ENCODE measurements at places on chromosomes 2 and 18.

GRCh38 chr2:11669454-11670291 is at the start of gene NTSR2:
Gene NTSR2, minus strand, starts transcription at chr2:11670195. Its CDS starts 66 bp downstream, at chr2:11670129.
- no peak for DNase-seq

- no peak for DNase-seq
Measured at GRCh38 chr2:236081171-236081570, 87.0 kb downstream of the GBX2 start.

DNA sequence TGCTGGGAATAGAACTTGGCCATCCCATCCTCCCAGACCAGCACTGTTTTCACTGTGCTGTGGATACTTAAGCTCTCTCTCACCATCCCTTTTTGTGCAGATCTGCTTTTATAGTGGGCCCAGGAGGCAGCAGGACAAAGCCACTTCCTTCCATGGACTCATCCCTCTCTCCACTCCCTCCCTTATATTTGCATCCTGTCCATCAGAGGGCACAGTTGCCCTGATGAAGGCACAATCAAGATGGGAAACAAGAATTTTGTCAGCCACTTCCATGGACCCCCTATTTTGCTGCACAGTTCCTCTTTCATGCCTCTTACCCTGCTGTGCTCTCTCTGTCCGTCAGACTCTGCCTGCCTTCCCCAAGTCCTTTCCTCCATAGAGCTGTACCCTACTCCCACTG is 338.7 kb downstream of the HRH4 start:
- no peak for DNase-seq

GRCh38 chr2:117785740-117786139 is 28.8 kb upstream of the DDX18 start:
- DNase-seq: no peak

DNA sequence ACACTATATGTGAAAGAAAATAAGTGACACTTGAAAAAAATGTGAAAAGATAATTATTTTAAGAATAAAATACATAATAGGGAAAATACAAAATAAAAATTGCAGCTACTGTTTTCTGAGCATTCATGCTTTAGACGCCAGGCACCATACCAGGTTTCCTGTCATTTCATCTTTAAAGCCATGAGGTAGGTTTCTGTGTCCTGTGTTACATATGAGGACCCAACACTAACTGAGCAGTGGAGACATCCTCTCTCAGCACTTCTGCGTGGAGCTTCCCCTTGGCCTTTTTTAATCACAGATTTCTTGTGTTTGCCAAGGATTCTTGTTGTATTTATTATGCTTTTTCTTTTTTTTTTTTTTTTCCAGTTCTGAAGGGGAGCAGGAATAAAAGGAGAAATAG is 117.3 kb downstream of the FAM117B start:
- no peak for DNase-seq
